ENCODE measurements at places on chromosomes 6 and 20.

DNA sequence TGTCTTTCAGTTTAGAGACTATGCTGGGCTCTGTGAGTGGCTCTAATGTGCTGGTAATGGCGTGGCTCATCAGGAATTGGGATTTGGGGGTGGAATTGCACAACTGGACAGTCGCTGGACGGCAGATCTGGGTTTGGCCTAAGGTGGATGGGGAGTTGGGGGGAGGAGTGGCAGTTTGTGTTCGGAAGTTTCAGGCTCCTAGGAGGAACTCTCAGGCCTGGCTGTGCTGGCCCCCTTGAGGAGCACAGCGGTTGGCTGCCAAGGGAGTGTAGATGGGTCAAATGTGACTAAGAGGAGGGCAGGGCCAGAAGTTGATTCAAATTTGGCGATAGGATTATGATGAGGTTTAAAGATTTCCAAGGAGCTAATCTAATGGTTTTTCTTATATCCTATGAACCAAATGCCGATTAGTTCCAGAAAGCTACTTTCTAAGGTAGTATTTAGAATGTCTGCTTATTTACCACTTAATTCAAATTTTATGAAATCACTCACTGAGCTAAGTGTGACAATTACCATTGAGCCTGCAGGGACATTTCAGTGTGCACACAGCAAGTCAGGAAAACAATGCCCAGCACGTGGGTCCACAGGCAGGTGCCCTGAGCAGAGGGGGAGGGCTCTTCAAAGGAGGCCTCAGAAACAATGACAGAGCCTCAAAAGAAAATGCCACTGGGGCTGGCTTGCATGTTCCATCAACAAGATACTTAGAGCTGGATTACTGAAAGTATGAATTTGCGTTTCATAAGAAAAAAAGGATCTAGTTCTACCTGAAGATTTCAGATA, 111.0 kb downstream of the GJA10 start:
- no peak for DNase-seq

DNA sequence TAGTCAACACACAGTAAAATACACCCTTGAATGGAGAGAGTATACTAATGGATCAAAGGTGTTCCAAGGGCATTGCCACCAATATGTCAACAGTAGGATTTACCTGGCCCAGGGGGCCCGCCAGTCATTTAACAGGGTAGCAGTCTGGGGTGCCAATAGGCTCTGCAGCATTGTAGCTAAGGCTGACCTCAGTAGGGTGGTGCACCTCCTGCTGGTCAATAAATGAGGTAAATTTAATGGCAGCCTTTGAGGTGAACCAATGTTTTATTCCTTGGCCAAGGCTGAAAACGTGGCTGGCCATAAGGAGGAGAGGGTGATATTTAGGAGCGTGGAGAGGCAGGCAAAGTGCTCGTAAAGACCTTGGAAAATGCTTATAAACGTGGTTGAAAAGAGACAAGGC, 147.2 kb downstream of the RPS12 start:
- DNase-seq = no peak

- no peak for DNase-seq
These were observed 11.9 kb downstream of the TEAD3 start for GRCh38 chr6:35484921-35485392.

DNA sequence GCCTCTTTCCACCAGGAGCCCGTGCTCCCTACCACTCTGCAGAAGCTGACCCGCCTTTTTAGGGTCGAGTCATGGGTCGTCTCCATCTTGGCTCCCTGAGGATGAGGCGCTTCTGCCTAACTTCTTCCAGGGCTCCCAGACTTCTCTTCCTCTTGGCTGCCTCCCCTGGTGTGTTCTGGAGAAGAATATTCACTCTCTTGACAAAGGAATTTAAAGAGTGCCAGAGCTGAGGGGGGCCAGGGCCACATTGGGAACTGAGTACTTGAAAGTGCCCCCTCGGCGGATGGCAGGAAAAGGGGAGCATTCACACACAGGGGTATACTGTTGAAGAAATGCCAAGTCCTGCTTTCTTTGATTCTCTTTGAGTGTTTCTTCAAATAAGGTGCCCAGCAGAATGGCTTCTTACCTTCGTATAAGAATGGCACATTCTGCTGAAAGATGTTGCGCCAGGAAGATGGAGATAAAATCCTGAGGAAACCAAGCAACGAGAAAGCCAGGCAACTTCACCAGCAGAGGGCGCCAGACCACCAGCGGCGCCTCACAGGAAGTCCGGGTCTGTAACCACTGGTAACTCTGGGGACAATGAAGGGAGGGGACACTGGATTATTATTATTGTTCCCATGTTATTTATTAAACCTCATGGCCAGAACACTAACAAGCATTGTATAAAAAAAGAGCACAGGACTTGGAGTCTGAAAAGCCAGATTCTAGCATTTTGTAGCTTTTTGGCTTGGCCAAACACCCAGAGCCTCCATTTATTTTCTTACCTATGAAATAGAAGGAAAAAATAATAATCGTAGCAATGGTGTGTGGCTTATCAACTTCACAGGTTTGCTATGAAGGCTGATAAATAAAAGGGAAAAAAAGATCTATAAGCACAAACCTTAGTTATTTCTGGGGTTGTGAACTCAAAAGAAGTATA, 176.7 kb downstream of the HACE1 start:
- peak; percentile 47 for DNase-seq

- peak; percentile 36 for DNase-seq
These were observed 36.5 kb upstream of the MLN start for GRCh38 chr6:33840048-33840926.

GRCh38 chr6:88298066-88298845, 132.1 kb upstream of the CNR1 start:
- no peak for DNase-seq

DNA sequence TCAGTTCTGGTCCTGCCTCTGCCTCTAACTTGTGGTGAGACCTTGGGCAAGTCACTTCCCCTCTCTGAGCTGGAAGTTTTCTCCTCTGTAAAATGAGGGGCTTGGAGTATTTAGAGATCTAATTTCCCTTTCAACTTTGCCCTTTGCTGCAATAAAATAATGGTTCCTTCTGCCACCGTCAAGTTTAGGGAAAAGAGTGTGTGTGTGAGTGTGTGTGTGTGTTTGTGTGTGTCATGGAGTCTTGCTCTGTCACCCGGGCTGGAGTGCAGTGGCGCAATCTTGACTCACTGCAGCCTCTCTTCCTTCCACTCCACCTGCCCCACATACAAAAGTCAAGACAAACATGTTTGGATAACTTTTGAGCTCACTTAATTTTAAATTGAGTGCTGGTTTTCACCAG, 39.2 kb upstream of the PIM1 start:
- no peak for DNase-seq

- no peak for DNase-seq
These were observed 768.4 kb downstream of the TFAP2A start for GRCh38 chr6:9646342-9647070.

DNA sequence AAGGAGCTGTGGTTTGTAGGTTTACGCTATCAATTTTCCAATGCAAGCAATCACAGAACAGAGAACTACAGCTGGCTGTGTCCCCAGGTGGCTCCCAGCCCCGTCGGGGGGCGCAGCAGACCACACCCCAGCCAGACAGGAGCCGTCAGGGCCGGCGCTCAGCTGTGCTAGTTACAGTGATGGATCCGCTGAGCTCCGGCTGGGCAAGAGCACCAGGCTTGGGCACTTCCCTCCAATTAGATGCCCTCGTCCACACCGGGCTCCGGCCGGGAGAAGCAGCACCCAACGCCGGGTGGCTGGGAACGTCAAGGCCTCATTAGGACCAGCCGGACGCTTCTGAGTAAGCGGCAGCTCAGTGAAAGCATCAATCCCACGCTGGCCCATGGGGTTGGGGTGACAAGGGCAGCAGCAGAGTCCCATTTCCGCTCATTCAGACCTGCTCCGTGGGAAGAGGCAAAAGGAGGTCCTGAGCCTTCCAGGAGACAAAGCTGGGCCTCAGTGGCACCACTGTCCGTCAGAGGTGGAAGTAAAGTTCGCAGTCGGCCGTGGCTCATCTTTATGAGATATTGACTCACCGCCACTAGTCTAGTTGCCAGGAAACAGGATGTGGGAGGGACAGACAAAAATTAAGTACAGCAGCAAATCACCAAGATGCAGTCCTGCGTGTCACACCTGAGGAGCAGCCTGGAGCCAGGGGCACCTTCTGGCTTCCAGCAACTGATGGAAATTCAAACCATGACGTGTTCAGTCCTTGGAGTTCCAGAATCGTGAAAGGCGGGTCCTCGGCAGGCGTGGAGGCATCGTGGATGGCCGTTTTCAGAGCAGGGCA, 164.1 kb downstream of the TAF4 start:
- no peak for DNase-seq

DNA sequence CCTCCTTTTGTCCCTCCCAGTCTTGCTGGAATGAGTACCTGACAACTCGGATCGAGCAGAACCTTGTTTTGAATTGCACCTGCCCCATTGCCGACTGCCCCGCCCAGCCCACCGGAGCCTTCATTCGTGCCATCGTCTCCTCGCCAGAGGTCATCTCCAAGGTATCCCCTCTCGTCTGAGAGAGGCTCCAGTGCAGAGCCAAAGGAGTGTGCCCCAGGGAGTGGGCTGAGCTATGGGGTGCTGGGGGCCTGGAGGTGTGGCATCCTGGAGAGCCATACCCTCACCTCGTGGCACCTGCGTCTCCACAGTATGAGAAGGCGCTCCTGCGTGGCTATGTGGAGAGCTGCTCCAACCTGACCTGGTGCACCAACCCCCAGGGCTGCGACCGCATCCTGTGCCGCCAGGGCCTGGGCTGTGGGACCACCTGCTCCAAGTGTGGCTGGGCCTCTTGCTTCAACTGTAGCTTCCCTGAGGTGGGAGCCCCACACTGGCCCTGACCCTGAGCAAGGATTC, 8.8 kb downstream of the DNPH1 start:
- DNase-seq = no peak

DNA sequence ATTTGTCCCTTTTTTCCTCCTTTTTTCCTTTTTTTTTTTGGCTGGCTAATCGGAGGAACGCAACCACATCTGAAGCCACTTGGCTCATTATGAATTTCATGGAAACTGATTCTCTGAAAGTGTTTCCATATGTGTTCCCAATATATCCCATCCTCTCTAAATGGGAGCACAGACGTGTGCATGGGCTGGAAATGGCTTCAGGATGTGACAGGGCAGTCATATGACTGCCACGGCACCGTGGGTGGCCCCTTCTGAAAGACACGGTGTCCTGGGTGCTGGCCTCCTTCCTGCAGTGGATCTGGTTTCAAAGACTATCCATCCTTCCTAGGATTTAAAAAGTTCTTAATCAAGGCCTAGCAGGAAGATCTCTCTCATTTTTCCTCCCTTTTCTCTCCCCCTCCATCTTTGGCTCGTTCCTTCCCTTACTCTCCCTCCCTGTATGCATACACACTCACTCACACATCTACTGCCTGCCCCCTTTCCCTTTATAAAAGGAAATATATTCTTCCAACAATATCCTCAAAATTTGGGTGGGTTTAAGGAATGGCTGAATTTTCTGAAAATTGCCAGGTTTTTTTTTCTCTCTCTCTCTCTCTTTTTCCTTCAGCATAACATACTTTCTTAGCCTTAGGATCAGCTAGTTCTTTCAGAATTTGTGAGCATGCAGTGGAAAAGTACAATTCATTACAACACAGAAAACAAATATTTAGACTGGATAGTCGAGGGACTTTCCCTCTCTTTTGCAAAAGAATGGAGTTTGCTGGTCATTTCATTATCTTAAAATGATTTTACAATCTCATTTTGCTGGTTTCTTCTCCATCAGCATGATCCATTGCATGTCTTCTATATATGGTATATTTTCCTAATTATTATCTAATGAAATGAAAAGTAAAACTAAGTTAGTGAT, 161.2 kb upstream of the SUPT3H start:
- DNase-seq = no peak

GRCh38 chr6:75201901-75202672, 3.8 kb downstream of the COL12A1 start:
- DNase-seq = no peak

DNA sequence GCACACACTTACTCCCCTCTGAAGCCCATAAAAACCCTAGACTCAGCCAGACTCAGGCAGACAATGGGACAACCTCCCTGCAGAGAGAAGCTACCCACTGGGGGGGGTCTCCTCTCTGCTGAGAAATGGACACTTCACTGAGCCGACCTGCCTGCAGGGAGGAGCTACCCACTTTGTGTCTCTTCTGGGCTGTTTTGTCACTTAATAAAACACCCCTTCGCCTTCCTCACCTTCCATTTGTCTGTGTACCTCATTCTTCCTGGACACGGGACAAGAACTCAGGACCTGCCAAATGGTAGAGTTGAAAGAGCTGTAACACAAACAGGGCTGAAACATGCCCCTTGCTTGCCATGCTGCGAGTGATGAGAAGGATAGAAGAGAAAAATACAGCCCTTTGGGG, 151.7 kb upstream of the HDDC2 start:
- DNase-seq = no peak

DNA sequence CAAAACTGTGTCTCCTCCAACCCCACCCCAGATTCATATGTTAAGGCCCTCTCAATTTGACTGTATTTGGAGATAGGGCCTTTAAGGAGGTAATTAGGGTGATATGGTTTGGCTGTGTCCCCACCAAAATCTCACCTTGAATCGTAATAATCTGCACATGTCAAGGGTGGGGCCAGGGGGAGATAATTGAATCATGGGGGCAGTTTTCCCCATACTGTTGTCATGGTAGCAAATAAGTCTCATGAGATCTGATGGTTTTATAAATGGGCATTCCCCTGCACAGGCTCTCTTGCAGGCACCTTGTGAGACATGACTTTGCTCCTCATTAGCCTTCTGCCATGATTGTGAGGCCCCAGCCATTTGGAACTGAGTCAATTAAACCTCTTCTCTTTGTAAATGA, 46.6 kb upstream of the TOX2 start:
- DNase-seq = no peak

Data from stimulated activated CD4-positive, alpha-beta T cell treated with anti-CD3 and anti-CD28 coated beads, Interleukin-12 subunit alpha, Interleukin-12 subunit beta, amount 100 ng/mL, for 24 hours (primary cell).